ENCODE measurements at places on chromosomes 16 and 17. TPM values are rescaled to one million over a fixed set of nuclear protein-coding genes. Genes with fewer than 3 reads are reported as not detected.

Gene WSCD1
- under 0.01 TPM for total RNA-seq

DNA sequence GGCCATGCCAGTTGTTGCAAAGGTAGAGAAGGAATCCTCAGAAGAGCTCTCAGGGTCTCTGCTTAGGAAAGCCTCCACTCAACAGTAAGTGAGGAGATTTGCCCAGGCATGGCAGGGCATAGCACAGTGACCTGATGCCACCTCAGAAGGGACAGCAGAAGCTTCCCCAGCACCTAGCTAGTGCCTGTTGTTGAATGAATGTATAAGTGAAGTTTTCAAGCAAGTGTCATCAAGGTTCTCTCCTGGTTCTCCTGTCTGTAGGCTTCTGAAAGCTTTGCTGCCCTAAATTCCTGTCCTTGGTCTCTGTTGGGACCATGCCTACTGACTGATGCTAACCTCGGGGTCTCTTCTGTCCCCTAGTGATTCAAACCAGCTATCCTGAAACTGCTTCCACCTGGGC, 114.9 kb upstream of the TBX2 start:
- DNase-seq: no peak

DNA sequence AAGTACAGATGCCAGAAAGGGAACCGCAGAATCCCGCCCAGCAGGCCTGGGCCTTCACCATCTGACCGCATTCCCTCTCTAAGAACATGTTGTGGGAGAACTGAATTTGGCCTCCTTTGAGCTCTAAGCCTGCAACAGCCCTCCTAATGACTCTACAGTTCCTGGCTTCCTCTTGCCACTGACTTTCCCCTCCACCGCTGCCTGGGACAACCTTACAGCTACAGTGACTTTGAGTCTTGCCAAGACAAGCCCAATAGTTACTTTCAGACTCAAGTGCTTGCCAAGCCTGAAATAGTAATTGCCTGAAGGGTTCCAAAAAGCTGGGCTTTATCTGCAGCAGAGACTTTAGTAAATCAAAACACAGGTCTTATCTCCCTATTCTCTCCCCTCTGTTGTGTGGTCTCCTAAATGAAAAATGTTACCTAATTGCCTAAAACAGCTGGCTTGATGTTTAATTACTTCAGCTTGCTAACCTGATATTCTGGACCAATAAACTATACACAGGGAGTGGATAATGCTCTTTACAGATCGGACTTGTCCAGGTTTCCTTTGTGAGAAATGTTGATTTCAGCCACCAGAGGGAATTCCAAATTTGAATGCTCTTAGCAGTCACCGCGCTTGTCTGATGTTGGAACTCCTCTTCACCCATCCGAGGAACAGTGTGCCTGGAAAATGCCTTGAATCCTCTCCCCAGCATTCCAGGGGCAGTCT, 85.1 kb upstream of the TBX2 start:
- DNase-seq: no peak

- DNase-seq: no peak
Observed at GRCh38 chr16:81462683-81463082, 18.1 kb downstream of the CMIP start.
